ENCODE measurements at places on chromosomes 2 and 18.

DNA sequence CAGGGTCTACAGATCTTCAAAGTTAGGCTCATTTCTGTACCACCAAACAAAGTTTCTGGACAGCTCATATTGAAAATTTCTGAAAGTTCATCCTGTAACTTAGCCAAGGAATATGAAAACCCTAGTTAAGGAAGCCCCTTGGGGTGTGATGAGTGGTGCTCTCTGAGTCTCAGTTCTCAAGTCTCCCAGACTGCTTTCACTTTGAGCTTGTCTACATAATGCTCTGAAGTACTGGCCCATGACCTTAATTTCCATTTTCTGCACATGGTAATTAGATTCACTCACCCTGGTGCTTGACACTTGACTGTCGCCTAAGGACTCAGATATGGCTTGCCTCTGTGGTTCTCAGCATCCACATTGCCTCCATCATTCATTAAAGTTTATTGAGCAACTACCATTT lies 51.7 kb upstream of the SATB2 start:
- no peak for DNase-seq

DNA sequence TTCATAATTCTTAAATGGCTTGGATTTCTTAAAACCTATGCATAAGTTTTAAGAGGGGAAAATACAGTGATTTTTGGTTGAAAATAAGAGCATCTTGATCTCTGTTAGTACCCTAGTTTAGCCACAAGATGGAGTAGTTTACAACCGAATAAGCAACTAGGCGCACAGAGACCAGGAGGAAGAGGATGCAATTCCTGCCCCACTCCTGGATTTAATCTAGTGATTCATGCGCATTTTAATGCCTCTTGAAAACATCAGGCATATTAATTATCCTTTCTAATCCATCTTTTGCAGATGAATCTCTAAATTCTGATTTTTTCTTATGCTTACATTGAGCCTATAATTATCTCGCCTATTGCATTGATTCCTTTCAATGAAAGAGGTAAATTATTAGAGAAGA lies 76.7 kb downstream of the MRPS9 start:
- DNase-seq: peak; percentile 74

DNA sequence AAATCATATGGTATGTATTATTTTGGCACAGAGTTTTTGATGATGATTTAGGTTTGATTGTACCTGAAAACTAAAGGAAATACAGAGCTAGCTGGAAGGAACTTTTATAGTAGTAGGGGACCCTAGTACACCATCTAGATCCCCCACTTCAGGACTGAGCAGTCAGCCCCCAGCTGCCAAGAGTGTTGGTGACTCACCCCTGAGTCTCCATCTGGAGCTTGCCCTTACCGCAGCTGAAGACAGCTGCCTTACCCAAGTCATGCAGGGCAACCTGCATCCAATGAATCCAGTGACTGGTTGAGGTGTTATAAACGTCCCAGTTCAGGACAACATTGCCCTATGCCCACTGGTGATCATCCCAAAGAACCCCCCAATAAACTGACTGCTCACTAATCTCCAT lies 15.3 kb downstream of the PMS1 start:
- peak; percentile 69 for DNase-seq

GRCh38 chr2:57372237-57372984 lies 674.2 kb upstream of the VRK2 start:
- no peak for DNase-seq

GRCh38 chr18:27991391-27991790 lies 185.5 kb downstream of the CDH2 start:
- DNase-seq: no peak

Measured in AG10803 (cell line).